ENCODE measurements at places on chromosomes 7 and 10.

GRCh38 chr7:43112941-43113621 lies 634 bp downstream of the HECW1 start:
- DNase-seq: no peak

DNA sequence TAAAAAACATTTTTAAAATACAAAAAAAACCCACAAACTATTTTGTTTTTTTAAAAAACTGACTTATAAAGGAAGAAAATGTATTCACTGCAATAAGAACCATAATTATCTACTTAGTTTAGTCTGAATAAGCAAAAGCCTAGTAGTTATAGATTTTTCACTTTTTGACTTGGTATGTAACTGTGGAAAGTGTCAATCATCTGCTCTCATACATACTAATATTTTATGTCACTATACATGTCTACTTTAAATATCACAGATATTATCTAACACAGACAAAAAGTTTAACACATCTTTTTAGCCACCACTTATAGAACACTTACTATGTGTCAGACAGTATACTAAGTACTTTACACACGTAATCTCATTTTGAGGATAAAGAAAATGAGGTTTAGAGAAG lies 3.2 kb upstream of the JMJD1C start:
- no peak for DNase-seq

- no peak for DNase-seq
Measured at GRCh38 chr7:101108330-101108857, 18.5 kb upstream of the SERPINE1 start.

GRCh38 chr10:29304264-29304994 lies 15.6 kb downstream of the LYZL1 start:
- peak; percentile 39 for DNase-seq

DNA sequence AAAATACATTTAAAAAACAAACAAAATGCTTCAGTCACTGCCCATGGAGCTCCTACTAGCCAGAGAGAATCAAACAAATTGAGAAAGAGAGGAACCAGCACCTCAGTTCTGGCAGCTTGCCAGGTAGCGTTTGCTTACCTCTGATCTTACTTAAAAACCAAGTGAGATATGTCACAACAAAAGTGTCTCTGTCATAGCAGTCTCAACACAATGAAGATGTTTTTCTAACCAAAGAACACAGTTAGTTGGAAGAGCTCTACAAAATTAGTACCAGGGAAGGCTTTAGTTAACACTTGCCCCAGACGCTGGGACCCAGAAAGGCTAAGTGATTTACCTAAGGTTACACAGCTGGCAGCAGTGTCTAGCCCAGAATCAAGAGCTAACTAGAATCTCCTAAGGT lies 3.4 kb downstream of the DOCK4 start:
- peak; percentile 15 for DNase-seq

- DNase-seq: no peak
Measured at GRCh38 chr10:46528171-46528671, 28.2 kb downstream of the GPRIN2 start.

- DNase-seq: no peak
Measured at GRCh38 chr10:74640134-74640921, 186.1 kb upstream of the KAT6B start.

- peak; percentile 24 for DNase-seq
Measured at GRCh38 chr7:50851451-50851850, 68.8 kb upstream of the GRB10 start.

GRCh38 chr7:91164506-91164905 lies 99.7 kb upstream of the FZD1 start:
- DNase-seq: no peak

DNA sequence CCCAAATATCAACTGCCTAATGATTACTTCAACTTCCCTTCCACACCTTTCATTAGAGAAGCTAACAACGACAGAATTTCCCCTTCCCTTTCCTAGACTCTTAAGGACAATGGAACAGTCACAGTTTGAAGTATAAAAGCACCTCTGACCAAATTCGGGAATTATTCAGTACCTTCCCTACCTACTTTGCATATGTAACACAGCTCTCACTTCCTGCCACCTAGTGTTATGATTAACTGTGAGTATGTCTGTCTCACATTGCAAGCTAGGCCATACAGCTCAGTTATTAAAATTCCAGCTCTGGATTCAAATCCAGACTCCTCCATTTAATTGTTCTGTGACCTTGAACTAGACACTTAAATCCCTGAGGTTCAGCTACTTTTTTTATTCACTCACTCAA lies 44.8 kb upstream of the HPSE2 start:
- no peak for DNase-seq

DNA sequence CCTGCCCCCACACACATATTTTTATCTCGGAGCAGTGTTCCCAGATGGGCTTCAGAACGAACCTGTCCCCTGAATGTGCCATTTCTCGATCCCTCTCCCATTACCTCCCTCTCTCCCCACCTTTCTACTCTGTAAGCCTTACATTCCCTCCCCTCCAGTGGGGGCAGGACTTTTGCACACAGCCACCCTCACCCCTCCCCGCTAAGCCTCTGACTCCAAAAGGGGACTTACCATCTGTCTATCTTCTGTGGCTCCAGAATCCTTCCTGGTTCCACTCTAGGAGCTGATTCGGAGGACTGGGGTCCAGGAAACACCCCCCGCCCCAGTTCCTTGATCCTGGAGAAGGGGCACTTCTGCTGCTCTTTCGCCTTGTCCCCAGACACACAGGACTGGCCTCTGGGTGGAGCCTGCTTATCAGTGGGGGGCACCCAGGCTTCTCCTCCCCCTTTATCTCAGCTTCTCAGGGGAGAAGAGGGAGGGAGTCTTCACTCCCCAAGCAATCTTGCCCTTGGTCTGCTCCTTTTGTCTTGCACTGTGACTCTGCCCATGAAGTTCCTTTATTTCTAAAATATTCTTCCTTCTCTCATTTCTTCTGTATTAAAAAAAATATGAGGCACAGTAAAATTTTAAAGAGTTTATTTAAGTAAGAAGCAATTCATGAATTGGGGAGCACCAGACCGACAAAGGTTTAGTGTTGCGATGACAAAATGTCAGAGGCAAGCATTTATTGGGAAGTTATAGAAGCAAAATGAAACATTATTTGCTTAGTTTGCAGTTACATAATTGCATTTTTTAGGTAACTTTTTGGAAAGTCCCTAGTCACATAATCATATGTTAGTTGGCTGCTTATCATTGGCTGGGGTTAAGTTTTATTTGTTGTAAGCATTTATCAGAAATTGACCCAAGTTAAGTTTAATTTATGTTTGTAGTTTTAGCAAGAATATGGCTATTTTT lies at the start of gene KEL:
Gene KEL (minus strand): TSS at position 391 of the 954 bp plus-strand sequence. CDS start 157 bp downstream, at position 234.
- no peak for DNase-seq

- no peak for DNase-seq
Measured at GRCh38 chr10:15491856-15492642, 121.0 kb upstream of the FAM171A1 start.

DNA sequence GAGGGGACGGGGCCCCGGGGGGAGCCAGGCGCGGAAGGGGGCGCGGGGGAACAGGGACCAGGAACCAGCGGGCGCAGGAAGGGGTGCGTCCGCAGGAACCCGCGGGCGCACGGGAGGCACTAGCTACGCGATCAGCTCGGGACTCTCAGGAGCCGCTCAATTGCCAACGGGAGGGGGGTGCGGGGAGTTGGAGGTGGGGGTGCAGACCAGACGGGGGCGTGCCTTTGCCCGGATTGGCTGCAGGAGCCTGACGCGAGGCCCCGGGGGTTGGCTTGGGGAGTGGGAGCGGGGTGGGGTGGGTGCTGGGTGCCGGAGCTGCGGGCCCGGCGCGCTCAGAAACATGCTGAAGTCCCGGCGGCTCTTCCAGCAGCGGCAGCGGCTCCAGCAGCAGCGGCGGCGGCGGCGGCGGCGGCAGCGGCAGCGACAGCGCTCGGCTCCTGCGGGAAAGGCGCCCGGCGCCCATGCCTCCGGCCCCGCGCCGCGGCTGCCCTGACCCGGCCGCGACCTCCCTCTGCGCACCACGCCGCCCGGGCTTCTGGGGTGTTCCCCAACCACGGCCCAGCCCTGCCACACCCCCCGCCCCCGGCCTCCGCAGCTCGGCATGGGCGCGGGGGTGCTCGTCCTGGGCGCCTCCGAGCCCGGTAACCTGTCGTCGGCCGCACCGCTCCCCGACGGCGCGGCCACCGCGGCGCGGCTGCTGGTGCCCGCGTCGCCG lies at the start of gene ADRB1:
Gene ADRB1 (plus strand): TSS at position 335 of the 715 bp plus-strand sequence. CDS start 267 bp downstream, at position 602.
- no peak for DNase-seq

DNA sequence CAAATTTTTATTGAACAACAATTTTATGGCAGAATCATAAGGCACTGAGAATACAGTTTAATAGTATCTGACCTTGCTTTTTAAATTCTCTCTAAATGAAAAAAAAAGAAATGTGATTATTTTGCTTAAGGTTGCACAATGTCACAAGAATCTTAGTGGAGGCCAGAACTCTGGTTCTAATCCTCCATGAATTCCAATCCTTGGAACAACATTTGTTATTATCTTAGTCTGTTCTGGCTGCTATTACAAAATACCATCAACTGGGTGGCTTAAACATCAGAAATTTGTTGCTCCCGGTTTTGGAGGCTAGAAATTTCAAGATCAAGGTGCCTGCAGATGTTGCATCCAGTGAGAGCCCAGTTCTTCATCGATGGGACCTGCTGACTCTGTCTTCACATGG lies 158.2 kb upstream of the POM121L12 start:
- no peak for DNase-seq

DNA sequence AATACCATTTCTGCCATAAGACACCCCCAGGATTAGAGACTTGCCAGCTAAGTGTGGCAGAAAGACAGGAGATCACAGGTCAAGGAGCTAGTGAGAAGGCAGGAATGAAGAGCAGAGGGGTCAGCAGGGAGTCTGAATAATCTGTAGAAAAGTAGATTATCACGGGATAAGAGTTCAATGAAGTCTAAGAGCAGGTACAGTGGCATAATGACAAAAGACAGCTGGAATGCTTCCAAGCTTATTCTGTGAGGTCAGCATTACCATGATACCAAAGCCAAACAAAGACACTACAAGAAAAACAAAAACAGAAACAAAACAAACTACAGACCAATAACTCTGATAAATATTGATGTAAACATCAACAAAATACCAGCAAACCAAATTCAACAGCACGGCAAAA lies 20.8 kb downstream of the PILRA start:
- DNase-seq: no peak

GRCh38 chr10:133257489-133258065 lies 19.1 kb downstream of the ADAM8 start:
- no peak for DNase-seq

- DNase-seq: no peak
Measured at GRCh38 chr7:144584726-144585125, 181.2 kb upstream of the NOBOX start.

DNA sequence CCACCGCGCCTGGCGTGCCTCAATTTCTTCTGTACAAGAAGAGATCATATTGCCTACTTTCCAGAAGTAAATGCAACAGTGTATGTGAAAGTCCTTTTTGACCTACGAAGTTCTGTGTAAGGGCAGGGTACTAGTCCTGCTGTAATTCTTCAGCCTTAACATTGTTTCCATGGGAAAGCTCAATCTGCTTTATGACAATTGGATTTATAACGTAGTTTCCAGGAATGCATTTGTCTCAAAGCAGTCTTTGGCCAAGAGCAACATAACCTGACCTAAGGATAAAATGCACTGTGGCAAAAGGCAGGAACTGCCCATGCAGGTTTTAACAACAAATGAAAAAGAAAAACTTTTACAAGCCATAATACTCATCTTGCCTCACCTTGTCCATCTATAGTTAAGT lies 108.1 kb upstream of the PODXL start:
- DNase-seq: no peak

DNA sequence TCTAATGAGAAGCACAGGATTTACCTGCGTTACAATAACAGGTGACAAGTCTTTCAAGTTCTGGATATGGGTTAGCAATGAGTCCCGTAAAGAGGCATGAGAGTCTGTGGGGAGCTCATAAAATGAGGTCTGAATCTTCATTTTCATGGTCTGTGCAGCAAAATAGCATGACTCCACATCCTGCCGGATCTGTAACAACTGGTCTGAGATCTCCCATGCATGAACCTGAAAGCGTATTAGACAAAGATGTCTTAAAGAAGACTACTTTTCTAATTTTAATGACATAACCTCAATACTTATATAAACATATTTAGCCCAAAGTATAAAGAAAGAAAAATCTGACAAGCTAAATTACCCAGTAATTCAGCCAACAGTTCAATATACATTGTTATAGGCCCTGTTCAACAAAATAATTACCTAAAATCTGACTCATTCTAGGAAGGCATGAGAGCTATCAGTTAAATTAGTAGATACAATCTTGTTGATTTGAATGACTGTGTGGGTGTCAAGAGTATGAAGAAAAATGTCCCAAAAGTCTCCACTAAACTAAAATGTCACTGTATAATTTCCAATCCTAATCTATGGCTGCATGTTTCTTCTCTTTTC lies 36.9 kb downstream of the TNPO3 start:
- DNase-seq: no peak

- peak; percentile 96 for DNase-seq
Measured at GRCh38 chr7:132738254-132738653, 162.0 kb upstream of the PLXNA4 start.

DNA sequence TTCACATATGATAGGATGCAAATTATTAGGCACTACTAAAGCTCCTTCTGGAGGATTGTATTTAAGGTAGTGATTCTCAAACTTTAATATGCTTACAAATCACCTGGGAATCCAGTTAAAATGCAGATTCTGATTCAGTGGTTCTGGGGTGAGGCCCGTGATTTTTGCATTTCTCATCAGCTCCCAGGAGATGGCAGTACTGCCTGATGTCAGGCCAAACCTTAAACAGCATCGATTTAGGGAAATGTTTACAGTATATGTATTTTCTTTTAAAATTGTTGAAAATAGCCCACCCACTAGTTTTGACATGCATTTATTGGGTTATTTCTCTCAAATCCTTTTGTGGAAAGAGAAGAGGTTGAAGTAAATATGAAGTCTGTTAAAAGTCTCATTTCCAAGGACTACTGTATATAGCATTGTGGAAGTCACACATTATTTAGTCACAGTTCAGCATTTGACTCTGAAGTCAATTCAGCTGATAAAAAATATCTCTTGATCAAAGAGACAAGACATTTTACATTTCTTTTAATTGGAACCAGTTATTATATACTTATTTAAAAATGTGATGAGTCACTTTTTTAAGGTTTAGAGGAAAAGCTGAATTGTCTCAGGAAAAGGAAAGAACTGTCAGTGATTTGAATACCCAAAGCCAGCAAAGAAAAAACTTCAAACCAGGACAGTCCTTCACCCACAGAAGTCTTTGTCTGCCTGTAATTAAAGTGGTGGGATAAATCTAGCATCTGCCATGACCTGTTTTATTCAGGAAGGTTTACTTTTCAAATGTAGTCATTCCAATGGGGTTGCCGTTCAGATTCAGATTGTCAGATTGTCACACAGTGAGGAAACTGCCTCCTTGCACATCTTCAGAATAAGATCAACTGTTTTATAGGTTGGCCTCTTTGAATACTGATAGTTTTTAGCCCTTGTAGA lies 21.1 kb upstream of the HBP1 start:
- DNase-seq: peak; percentile 41

GRCh38 chr10:133527771-133528271 lies 658 bp downstream of the CYP2E1 start:
- no peak for DNase-seq

DNA sequence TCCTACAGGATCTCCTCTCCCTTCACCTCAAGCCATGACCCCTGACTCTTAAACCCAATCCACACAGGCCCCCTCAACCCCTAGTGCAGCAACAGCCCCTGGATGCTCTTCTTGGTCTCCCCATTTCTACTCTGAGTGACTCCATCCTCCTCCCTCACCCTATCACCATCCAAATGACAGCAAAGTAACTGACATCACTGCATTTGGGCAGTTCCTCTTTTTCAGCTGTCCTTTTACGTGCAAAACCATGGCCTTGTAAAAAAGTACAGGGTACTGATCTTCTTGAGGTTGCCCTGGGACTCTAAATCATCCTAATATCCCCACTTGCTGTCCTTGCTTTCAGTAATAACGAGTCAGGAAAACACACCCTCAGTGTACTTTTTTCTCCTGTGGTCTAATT lies 454.9 kb downstream of the ADRA2A start:
- DNase-seq: no peak

Measured in HT1080 (cell line).